ENCODE measurements at places on chromosomes 2 and 18. TPM values are rescaled to one million over a fixed set of nuclear protein-coding genes. Genes with fewer than 3 reads are reported as not detected.

The SFTPB gene
- total RNA-seq = not detected

The EIF4E2 gene
- total RNA-seq = 162 TPM

The OSBPL1A gene
- 9.6 TPM for total RNA-seq

The FABP1 gene
- not detected for total RNA-seq

The TMEFF2 gene
- total RNA-seq = under 0.01 TPM

The ARHGAP28 gene
- total RNA-seq = 27.2 TPM

The FBXO36 gene
- 1.7 TPM for total RNA-seq

The PRKAG3 gene
- not detected for total RNA-seq

The XDH gene
- not detected for total RNA-seq

The CYTIP gene
- total RNA-seq = not detected

The ALKAL2 gene
- total RNA-seq = not detected

The MC2R gene
- total RNA-seq = not detected

The DYNAP gene
- total RNA-seq = not detected

The SCN1A gene
- under 0.01 TPM for total RNA-seq

The UGT1A5 gene
- not detected for total RNA-seq

The C2orf15 gene
- not detected for total RNA-seq

The TCF23 gene
- not detected for total RNA-seq

The CHRNA1 gene
- 0.97 TPM for total RNA-seq

The PPM1B gene
- 26.1 TPM for total RNA-seq

The HTR2B gene
- under 0.01 TPM for total RNA-seq

The CRYGD gene
- not detected for total RNA-seq

The ANKRD53 gene
- total RNA-seq = 0.32 TPM

The SH2D6 gene
- total RNA-seq = 0.32 TPM

The CXCR1 gene
- not detected for total RNA-seq

The CRYBA2 gene
- total RNA-seq = not detected

The TOGARAM2 gene
- total RNA-seq = not detected

All from epithelial cell of umbilical artery (primary cell).